Vein endothelial cell (primary cell): ENCODE measurements at places on chromosomes 2 and 18. TPM values are rescaled to one million over a fixed set of nuclear protein-coding genes. Genes with fewer than 3 reads are reported as not detected.

TMEM37 gene
- 0.19 and 0.33 TPM in 2 replicates for total RNA-seq

HK2 gene
- 8.4 and 9.5 TPM in 2 replicates for total RNA-seq

G6PC2 gene
- total RNA-seq: not detected in 2 replicates

FOXD4L1 gene
- under 0.01 TPM in 1 of 2 replicates, not detected in the other for total RNA-seq

CD207 gene
- total RNA-seq: not detected in 2 replicates

AQP12A gene
- not detected in 2 replicates for total RNA-seq

CROCC2 gene
- not detected in 2 replicates for total RNA-seq

SULT1C2 gene
- total RNA-seq: not detected in 2 replicates

CFAP221 gene
- total RNA-seq: not detected in 2 replicates

GATA6 gene
- 8.3 and 14.7 TPM in 2 replicates for total RNA-seq

SNORC gene
- total RNA-seq: 0.65 and 1.3 TPM in 2 replicates

UGT1A3 gene
- not detected in 2 replicates for total RNA-seq

GLI2 gene
- under 0.01 and 0.19 TPM in 2 replicates for total RNA-seq

PARD6G gene
- 1.4 and 2.0 TPM in 2 replicates for total RNA-seq

PRSS56 gene
- not detected in 2 replicates for total RNA-seq

LCT gene
- total RNA-seq: under 0.01 TPM in 1 of 2 replicates, not detected in the other

CETN1 gene
- total RNA-seq: not detected in 2 replicates

UNC80 gene
- under 0.01 TPM in 1 of 2 replicates, not detected in the other for total RNA-seq

CHRNG gene
- not detected in 2 replicates for total RNA-seq

STPG4 gene
- 0.29 and 0.33 TPM in 2 replicates for total RNA-seq

ABCB11 gene
- total RNA-seq: 0.57 and 0.98 TPM in 2 replicates

ERBB4 gene
- under 0.01 TPM in 2 replicates for total RNA-seq

LAMA3 gene
- 6.2 and 6.5 TPM in 2 replicates for total RNA-seq

LRRC30 gene
- not detected in 2 replicates for total RNA-seq

FHOD3 gene
- under 0.01 and 0.33 TPM in 2 replicates for total RNA-seq

SH3RF3 gene
- total RNA-seq: 14.3 and 18.3 TPM in 2 replicates

SFTPB gene
- not detected in 2 replicates for total RNA-seq

PCARE gene
- not detected in 2 replicates for total RNA-seq

IL18R1 gene
- total RNA-seq: 1.6 and 3.4 TPM in 2 replicates

KCNG2 gene
- not detected in 2 replicates for total RNA-seq

EPHA4 gene
- total RNA-seq: 22.9 and 39.4 TPM in 2 replicates

BOLL gene
- total RNA-seq: not detected in 2 replicates

CAPN14 gene
- total RNA-seq: 0.10 TPM in 1 of 2 replicates, not detected in the other

SLC20A1 gene
- total RNA-seq: 39.5 and 77.1 TPM in 2 replicates

IL1B gene
- total RNA-seq: 0.19 and 0.33 TPM in 2 replicates

POLR1B gene
- total RNA-seq: 21.2 and 28.4 TPM in 2 replicates

CXCR2 gene
- total RNA-seq: not detected in 2 replicates

CREG2 gene
- total RNA-seq: 2.3 and 8.6 TPM in 2 replicates

ABCG8 gene
- total RNA-seq: not detected in 2 replicates

SCYGR4 gene
- not detected in 2 replicates for total RNA-seq

ELOA2 gene
- not detected in 2 replicates for total RNA-seq

MTCL1 gene
- 13.4 and 22.2 TPM in 2 replicates for total RNA-seq

ZBTB7C gene
- under 0.01 TPM in 1 of 2 replicates, not detected in the other for total RNA-seq

KYNU gene
- total RNA-seq: not detected in 2 replicates

ARHGEF4 gene
- total RNA-seq: under 0.01 TPM in 1 of 2 replicates, not detected in the other

CIB4 gene
- not detected in 2 replicates for total RNA-seq

MFSD6 gene
- total RNA-seq: 4.0 and 6.2 TPM in 2 replicates

ATP8B1 gene
- total RNA-seq: 80.7 and 92.7 TPM in 2 replicates

OSR1 gene
- total RNA-seq: 0.33 TPM in 1 of 2 replicates, not detected in the other

HOXD8 gene
- total RNA-seq: 22.1 and 24.8 TPM in 2 replicates

LYG2 gene
- total RNA-seq: not detected in 2 replicates

ECEL1 gene
- not detected in 2 replicates for total RNA-seq

BOLA3 gene
- total RNA-seq: 25.5 and 26.7 TPM in 2 replicates

LOXL3 gene
- 1.6 and 2.2 TPM in 2 replicates for total RNA-seq

PUM2 gene
- total RNA-seq: 55.9 and 59.5 TPM in 2 replicates

GDF7 gene
- total RNA-seq: 2.5 and 11.8 TPM in 2 replicates

SCLY gene
- total RNA-seq: 11.1 and 16.7 TPM in 2 replicates
